Parietal lobe (tissue), 2 donors: ENCODE measurements at places on chromosomes 3 and 15. TPM values are rescaled to one million over a fixed set of nuclear protein-coding genes. Genes with fewer than 3 reads are reported as not detected.

The FBXL22 gene
- 0.31 TPM for total RNA-seq

The ZNF774 gene
- total RNA-seq = 11.6 TPM

The CMTM7 gene
- total RNA-seq = 0.63 TPM

The RASGRP1 gene
- total RNA-seq = 31.0 TPM

The CPN2 gene
- not detected for total RNA-seq

The GRAMD2A gene
- 0.94 TPM for total RNA-seq

The JAGN1 gene
- total RNA-seq = 14.4 TPM

The ATP13A3 gene
- total RNA-seq = 217 TPM

The BUB1B gene
- total RNA-seq = 8.8 TPM

The USP19 gene
- total RNA-seq = 63.9 TPM

The CCK gene
- 7.8 TPM for total RNA-seq

The EFCC1 gene
- 0.94 TPM for total RNA-seq

The TMEM212 gene
- total RNA-seq = not detected

The ALDH1L1 gene
- 2.8 TPM for total RNA-seq

The RAD51 gene
- total RNA-seq = 1.9 TPM

The CCDC191 gene
- 9.1 TPM for total RNA-seq

The TPRG1 gene
- total RNA-seq = 2.5 TPM

The PARP3 gene
- total RNA-seq = 7.5 TPM

The CYB561D2 gene
- 17.8 TPM for total RNA-seq

The TF gene
- total RNA-seq = 7.2 TPM

The LRRC31 gene
- not detected for total RNA-seq

The ALS2CL gene
- total RNA-seq = 4.4 TPM

The RARB gene
- total RNA-seq = 7.8 TPM

The USP13 gene
- 16.6 TPM for total RNA-seq

The PP2D1 gene
- not detected for total RNA-seq

The ZNF639 gene
- 98.9 TPM for total RNA-seq

The FETUB gene
- not detected for total RNA-seq

The ITGA11 gene
- 0.94 TPM for total RNA-seq

The SPTBN5 gene
- total RNA-seq = 0.63 TPM

The CD80 gene
- not detected for total RNA-seq

The CELF6 gene
- 15.7 TPM for total RNA-seq

The SPG11 gene
- total RNA-seq = 156 TPM

The CDCP1 gene
- total RNA-seq = 1.6 TPM

The PLA2G4D gene
- total RNA-seq = not detected

The FAM3D gene
- total RNA-seq = not detected

The ISL2 gene
- not detected for total RNA-seq

The GOLGA8K gene
- 2.5 TPM for total RNA-seq

The NEK10 gene
- 42.9 TPM for total RNA-seq

The C3orf22 gene
- not detected for total RNA-seq

The PLIN1 gene
- total RNA-seq = 0.31 TPM

The AP3B2 gene
- 104 TPM for total RNA-seq

The KLHL6 gene
- total RNA-seq = 0.63 TPM

The CHRM5 gene
- total RNA-seq = 0.63 TPM

The NR2F2 gene
- total RNA-seq = 5.6 TPM

The LDHAL6B gene
- total RNA-seq = not detected

The IL16 gene
- total RNA-seq = 1.3 TPM

The UBE2E1 gene
- 84.8 TPM for total RNA-seq

The VILL gene
- total RNA-seq = 17.5 TPM

The PARP15 gene
- under 0.01 TPM for total RNA-seq

The AGTR1 gene
- total RNA-seq = 0.31 TPM
